ENCODE measurements at places on chromosomes 16 and 17.
A peak's percentile ranks its signal among the peaks of the same experiment; 100 is the strongest.

GRCh38 chr17:28113269-28113668 is 70.8 kb downstream of the NLK start:
- DNase-seq, result no peak

GRCh38 chr17:29376667-29377270 is 13.4 kb upstream of the TAOK1 start:
- DNase-seq, result no peak

GRCh38 chr17:28416703-28417311 is 10.8 kb upstream of the SLC46A1 start:
- no peak for DNase-seq

- DNase-seq, result no peak
Measured at GRCh38 chr17:46964315-46965265, 14.5 kb downstream of the RPRML start.

GRCh38 chr17:78885956-78886355 is 17.0 kb downstream of the CEP295NL start:
- no peak for DNase-seq

GRCh38 chr17:82331345-82331939 is 2.1 kb downstream of the SECTM1 start:
- no peak for DNase-seq

DNA sequence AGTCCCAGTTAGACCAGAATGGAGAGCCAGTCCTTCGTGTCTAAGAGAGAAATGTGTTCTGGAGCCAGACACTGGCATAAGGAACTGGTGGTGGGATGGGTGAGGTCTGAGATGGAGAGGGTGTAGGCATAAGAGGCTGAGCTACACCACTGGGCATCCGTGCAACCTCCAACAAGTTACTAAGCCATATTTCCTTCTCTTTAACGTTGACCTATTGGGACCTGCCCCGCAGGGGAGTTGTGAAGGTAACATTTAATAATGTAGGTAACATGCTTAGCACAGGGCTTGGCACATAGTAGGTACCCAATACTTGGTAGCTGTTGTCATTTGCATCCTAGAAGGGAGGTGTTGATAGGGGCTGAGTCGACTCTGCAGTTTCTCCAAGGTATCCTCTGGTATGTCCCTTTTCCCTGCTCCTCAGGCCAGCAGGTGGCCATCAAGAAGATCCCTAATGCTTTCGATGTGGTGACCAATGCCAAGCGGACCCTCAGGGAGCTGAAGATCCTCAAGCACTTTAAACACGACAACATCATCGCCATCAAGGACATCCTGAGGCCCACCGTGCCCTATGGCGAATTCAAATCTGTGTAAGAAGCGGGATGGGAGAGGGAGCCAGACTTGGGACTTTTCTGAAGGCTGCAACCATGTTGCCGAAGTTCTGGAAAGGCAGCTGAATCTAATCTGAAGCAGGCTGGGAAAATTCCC is 1.2 kb downstream of the MAPK7 start:
- DNase-seq, result no peak

- no peak for DNase-seq
Measured at GRCh38 chr16:81316176-81316496, 1.4 kb downstream of the GAN start.

- DNase-seq, result no peak
Measured at GRCh38 chr16:72085002-72085401, 8.4 kb downstream of the TXNL4B start.

GRCh38 chr17:60640503-60640902 is 37.1 kb upstream of the BCAS3 start:
- no peak for DNase-seq

- DNase-seq, result no peak
Measured at GRCh38 chr16:752007-752312, 8.6 kb upstream of the MSLN start.

- DNase-seq, result no peak
Measured at GRCh38 chr16:78278056-78278450, 178.6 kb downstream of the WWOX start.

GRCh38 chr16:57175896-57176295 is 9.9 kb downstream of the PSME3IP1 start:
- DNase-seq, result no peak

GRCh38 chr17:81277421-81277820 is 17.7 kb downstream of the SLC38A10 start:
- DNase-seq, result no peak

- no peak for DNase-seq
Measured at GRCh38 chr16:75189638-75190245, 17.2 kb downstream of the CTRB2 start.

DNA sequence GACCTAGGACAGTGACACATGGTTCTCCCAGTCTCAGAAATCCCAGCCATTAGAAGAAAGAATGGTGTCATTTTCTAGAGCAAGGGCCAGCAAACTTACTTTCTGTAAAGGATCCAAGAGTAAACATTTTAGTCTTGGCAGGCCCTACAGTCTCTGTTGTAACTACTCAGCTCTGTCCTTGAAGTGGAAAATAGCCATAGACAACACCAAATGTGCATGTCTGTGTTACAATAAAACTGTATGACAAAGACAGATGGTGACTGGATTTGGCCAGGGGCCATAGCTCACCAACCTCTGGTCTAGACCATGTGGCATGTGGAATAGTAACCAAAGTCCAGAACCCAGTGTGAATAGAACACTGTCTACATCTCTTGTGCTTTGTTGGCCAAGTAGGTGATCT is 286.5 kb downstream of the HS3ST4 start:
- DNase-seq, result no peak

DNA sequence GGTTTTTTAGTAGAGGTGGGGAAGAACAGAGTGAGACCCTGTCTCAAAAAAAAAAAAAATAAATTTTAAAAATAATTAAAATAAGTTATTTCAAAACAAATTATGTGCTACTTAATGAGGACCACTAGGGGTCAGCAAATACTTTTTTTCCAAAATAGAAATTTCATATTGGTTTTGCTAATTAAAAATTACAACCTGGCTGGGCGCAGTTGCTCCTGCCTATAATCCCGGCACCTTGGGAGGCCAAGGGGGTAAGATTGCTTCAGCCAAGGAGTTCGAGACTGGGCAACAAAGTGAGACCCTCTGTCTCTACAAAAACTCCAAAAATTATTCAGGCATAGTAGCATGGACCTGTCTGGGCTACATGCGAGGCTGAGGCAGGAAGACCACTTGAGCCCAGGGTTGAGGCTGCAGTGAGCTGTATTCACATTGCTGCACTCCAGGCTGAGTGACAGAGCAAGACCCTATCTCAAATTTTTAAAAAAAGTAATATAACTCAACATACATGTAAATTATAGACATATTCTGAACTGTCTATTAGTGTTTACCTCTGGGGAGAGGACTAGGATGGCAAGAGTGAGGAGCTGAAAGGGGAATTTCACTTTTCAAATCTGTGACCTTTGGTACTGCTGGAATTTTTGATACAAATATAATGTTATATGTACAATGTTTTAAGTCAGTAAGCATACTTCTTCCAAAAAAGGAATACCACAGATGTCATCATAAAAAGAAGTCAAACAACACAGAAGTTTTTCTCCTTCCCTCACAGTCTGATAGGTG is 8.1 kb downstream of the MEIOB start:
- DNase-seq, result peak; percentile 8

DNA sequence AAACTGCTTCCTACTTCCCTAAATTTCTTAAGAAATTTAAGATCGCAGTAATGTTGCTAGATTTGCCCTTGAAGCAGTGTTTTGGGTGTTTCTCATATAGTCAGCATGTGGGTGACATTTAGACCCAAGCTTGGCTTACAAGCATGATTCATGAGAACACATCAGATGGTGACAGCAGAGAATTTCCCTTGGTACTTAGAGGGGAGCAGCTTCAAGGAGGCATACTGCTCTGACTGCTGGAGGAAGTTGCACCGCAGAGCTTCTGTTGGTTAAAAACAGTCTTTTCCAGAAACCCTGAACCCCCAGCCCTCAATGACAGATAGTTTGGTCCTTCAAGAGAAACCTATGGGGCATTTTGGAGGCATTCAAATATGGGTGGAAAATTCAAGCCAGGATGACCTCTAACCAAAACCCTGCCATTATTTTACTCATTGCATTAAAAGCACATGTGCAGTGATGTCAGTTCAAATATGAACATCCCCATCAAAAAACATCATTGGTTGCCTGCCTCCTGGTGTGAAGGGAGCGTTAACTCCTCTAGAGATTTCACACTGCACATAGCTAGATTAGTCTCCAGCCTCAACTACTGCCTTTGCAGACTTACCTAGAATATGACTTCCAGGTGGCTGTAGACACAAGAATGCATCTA is 201.5 kb upstream of the CACNG5 start:
- DNase-seq, result peak; percentile 22

DNA sequence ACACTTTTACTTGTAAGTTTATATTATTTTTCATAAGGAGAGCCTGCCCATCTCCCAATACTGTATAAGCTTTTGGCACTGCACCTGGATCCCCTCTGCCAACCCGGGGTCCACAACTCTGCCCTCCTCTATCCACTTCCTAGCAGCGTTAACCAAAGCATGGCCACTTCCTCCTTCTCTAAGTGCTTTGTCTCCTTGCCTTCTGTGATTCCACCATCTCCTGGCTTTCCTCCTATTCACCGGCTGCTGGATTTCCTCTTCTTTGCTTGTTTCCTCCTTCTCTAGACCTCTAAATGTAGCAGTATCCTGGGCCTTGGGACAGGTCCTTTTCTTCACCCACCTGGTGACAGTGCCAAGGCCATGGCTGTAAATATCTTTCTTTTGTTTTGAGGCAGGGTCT is 20.0 kb upstream of the WFIKKN2 start:
- DNase-seq, result no peak

GRCh38 chr16:30985401-30986128 is 558 bp downstream of the HSD3B7 start:
- no peak for DNase-seq

GRCh38 chr17:75241996-75242460 is 19.4 kb downstream of the GGA3 start:
- no peak for DNase-seq

DNA sequence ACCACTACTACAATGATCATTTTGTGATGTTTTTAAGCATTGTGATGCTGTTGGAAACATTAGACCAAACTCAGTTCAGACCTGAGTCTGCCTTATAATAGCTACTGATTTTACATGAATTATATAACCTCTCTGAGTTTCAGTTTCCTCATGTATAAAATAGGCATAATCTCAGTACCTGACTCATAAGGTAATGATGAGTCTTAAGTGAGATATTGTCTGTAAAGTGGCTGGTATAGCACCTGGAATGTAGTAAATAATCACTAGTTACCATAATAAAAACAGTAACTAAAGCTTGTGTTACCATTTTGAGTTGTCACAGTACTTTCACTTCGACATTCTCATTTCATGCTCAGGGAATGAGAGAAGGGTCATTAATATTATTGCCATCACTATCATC is 381.5 kb upstream of the SALL1 start:
- no peak for DNase-seq

- no peak for DNase-seq
Measured at GRCh38 chr17:78027121-78027520, 68.6 kb downstream of the TNRC6C start.

DNA sequence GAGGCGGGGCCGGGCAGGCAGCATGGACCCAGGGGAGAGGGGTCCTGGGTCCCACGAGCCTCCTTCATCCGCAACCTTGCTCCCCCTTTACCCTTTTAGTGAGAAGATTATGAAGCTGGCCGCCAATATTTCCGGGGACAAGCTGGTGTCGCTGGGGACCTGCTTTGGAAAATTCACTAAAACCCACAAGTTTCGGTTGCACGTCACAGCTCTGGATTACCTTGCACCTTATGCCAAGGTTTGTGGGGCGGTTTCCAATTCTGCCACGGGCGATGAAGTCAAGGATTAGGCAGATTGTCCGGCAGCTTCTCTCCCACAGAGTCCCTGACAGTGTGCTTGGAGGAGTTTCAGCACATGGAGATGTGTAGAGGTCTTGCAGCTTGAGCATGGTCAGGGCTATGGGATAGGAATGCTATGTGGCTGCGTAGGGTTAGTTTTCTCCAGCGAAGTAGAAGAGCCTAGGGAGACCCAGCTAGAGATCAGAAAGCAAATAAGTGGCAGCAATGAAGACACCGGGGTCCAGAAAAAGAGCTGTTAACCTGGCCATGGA is 598 bp downstream of the NIP7 start:
- no peak for DNase-seq

DNA sequence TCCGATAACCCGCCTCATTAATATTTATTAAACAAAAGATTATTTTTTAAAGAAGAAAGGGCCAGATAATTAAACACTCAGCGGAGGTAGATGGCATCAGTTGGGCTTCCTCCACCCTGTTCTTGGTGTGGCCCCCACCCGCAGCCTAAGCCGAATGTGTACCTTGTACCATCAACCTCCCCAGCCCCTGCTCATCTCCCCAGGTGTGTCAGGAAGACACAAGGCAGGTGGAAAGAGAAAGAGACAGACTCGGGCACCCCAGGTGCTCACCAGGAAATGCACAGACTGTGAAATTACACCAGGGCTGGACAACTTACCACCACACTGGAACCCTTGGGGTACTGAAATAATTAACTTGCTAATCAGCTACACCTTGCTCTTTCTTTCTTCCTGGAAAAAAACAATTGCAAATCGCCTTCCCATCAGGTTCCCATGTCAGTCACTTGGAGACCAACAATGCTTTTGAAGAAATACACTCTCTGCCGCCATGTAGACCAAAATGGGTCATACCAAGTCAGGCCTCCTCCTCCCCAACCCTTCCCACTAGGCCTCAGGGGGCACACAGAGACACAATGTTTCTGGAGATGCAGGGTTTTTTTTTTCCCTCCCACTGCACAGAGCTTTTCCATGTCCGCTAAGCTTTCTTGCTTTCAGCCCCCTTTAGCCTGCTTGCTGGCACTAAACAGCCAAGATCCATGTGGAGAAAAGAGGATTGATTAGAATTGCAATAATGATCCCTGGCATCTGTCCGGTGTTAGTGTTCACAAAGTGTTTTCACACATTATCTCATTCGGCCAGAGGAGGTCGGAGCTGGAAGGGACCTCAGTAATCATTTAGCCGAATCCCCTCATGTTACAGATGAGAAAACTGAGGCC is 8.6 kb upstream of the LHX1 start:
- DNase-seq, result no peak

GRCh38 chr17:65171752-65172151 is 34.6 kb downstream of the RGS9 start:
- DNase-seq, result no peak

GRCh38 chr16:29029168-29029994 is 44.5 kb downstream of the LAT start:
- no peak for DNase-seq

- peak; percentile 52 for DNase-seq
Measured at GRCh38 chr17:78289802-78290363, 58.5 kb downstream of the TMEM235 start.

GRCh38 chr16:57271867-57272495 is 12.5 kb downstream of the PLLP start:
- no peak for DNase-seq

GRCh38 chr16:72873853-72874252 is 174.1 kb downstream of the ZFHX3 start:
- no peak for DNase-seq

GRCh38 chr16:23333831-23334456 is 31.8 kb downstream of the SCNN1B start:
- DNase-seq, result no peak

Measured in GF-D8 (cell line).